NCI-H1105 treated with DMSO at 0.1 percent for 48 hours (cell line): ENCODE measurements at places on chromosomes 16 and 17.

- DNase-seq, result no peak
Observed at GRCh38 chr17:44599298-44600175, 42.3 kb downstream of the FZD2 start.

- DNase-seq, result no peak
Observed at GRCh38 chr16:31149894-31150890, at the start of gene PRSS36. TSS of gene PRSS36 (minus strand) at chr16:31150066. CDS start at chr16:31150035, 31 bp downstream.

- no peak for DNase-seq
Observed at GRCh38 chr17:2560658-2561057, 32.8 kb upstream of the PAFAH1B1 start.

DNA sequence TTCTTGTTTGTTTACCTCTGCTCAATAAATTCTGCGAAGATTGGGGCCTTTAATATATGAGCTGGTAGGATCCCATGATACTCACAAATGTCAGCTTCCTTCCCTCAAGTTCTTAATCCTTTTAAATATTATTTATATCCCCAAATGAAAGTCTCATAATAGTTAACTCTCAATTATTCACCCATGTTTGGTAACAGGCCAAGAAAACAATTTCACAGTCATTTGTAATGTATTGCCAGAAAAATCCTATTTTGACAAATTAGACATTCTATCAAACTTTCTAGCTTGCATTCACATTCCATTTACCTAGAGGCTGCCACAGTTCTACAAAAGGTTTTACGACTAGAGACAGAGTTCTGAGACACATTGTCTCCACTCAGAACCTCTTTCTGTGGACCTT is 441.2 kb downstream of the UTP18 start:
- no peak for DNase-seq

DNA sequence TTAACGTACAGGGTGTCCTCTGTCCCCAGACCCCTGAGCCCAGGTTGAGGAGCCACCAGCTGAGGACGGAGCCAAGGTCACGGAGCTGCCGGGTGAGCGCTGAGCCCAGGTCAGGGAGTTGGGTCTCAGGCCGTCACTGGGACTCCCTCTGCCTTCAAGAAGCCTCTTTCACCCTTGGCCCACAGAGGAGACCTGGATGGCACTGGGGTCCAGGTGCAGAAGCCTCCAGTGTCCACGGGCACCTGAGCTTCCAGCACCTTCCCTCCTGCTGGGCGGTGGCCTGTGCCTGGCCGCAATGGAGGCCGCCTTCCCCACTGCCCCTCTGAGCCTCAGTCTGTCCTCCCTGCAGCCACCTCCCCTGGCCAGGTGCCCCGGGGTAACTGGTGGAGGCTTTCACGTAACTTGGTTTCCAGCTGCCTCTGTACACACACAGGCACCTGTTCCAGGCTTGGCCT is 31.6 kb upstream of the CDH15 start:
- DNase-seq, result no peak

DNA sequence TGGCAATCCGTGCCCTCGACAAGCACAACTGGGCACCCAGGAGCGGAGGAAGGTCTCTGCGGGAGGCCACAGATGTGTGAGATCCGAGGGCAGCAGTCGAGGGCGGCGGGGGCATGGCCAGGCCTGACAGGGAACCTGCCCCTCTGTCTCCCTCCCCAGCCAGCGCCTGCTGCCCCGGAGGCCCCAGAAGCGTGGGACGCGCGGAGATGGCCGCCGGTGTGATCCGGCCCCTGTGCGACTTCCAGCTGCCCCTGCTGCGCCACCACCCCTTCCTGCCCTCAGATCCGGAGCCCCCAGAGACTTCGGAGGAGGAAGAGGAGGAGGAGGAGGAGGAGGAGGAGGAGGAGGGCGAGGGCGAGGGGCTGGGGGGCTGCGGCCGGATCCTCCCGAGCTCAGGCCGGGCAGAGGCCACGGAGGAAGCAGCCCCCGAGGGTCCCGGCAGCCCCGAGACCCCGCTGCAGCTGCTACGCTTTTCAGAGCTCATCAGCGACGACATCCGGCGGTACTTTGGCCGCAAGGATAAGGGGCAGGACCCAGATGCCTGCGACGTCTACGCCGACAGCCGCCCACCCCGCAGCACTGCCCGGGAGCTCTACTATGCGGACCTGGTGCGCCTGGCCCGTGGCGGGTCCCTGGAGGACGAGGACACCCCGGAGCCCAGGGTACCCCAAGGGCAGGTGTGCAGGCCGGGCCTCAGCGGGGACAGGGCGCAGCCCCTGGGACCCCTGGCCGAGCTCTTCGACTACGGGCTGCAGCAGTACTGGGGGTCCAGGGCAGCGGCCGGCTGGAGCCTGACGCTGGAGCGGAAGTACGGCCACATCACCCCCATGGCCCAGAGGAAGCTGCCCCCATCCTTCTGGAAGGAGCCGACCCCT is 1.7 kb downstream of the PERCC1 start:
- DNase-seq, result no peak

DNA sequence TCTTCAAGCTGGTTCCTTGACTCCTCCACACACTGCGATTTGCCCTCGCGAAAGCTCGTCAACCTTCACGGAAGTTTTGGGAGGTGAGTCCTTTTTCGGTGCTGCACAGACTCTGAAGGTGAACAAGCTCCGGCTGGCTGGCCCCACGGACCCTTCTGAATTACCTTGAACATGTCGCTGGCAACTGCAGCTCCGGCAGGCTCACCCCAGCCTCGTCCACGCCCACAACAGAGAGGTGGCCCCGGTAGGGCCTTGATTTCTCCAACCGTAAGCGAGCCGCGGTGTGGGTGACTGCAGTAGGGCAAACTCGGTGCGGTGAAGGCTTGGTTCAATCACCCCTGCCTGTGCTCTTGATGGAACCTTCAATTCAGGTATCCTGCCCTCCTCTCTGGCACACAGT is 1020.7 kb upstream of the GOT2 start:
- no peak for DNase-seq

DNA sequence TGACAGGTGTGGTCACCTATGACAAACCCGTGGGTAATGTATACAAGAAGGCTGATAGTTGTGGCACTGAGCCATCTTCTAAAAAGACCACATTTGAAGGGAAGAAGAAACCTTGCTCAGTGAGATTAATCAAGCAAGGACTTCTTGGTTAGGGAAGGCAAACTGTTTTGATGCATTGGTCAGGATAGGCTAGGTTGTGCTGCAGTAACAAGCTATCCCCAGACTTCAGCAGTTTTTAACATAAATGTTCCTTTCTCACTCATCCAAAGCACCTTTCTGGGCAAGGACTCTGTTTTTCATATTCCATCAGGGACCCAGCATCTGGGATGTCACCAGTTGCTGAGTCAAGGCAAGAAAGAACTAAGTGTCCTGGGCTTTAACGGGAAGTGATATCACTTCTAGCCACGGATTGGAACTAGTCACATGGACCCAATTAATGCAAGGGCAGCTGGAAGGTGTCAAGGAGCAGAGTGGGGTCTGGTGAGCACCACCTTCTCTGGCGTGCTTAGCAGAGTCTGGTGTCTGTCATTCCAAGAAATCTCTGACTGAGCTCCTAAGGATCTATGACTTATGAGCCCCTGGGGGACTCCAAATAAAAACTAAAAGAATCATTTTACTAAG is 52.0 kb upstream of the CCL2 start:
- DNase-seq, result no peak

GRCh38 chr17:4249452-4250029 is 14.2 kb downstream of the ANKFY1 start:
- no peak for DNase-seq

GRCh38 chr17:58252141-58252540 is 13.8 kb downstream of the LPO start:
- no peak for DNase-seq

DNA sequence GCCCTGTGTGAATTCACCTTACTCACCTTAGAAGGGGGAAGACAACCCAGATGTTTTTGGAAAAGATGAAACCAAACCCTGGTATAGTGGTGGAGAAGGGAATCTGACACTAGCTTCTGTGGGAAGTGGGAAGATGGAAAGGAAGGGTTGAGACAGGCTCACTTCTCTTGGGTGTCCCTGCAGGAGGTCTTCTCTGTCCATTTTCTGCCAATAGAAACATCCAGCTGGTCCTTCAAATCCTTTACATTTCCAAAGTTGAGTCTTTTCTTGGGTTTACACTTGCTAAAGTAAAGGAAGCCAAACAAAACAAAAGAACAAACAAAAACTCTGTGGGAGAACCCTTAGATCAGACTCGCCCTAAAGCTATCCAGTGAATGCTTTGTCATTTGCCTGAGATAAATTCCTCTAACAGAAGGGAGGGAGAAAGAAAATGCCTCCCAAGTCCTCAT is 10.2 kb downstream of the HOXB1 start:
- DNase-seq, result no peak

DNA sequence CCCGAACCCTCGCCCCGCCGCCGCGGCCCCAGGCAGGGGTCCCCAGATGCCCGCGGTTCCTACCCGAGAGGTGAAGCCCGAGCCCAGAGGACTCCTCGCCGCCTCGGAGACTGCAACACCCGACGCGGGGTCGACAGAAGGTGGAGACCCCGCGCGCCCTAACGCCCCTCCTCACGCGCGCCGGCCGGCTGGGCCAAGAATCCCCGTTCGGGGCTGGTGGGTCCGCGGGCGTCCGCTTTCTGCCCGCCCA is 515 bp downstream of the SUMO2 start:
- DNase-seq, result no peak

- DNase-seq, result no peak
Observed at GRCh38 chr16:78871241-78871640, 729.3 kb downstream of the MAF start.

DNA sequence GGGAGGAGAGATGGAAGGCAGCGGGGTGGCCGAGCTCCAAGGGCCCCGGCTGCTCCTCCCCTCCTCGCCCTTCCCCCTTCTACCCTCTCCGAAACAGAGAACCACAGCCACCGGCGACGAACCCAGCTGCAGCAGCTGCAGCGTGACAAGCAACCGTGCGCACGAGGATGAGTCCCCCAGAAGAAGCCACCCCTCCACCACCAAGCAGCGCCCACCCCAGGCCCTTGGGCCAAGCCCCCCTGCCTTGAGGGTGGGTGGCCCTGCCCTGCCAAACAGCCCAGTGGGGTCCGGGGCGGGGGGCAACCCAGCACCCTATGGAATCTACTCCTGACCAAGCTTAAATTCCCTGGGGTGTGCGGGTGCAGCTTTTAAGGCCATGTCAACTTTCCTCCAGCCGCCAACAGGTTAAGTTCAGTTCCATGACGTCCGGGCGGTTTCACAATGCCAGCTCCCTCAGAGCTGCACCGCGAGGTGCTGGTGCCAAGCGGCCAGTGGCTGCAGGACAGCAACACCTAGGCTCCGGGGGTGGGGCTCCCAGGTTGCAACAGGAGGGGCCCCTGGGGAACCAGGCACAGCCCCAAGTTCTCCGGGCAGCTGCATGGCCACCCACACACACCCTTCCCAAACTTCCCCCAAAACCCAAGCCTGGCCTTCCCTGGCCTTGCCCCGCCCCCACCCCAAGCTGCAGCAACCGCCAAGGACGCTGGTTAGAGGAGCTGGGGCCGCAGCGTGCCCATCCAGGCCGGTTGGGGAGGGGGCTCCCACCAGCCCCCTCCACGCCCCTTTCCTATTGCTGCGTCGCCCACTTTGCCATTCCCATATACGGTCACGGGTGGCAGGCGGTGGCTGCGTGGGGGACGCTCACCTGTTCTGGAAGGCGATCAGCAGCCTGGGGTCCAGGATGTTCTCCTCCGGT is 2.0 kb downstream of the CBX4 start:
- DNase-seq, result no peak

DNA sequence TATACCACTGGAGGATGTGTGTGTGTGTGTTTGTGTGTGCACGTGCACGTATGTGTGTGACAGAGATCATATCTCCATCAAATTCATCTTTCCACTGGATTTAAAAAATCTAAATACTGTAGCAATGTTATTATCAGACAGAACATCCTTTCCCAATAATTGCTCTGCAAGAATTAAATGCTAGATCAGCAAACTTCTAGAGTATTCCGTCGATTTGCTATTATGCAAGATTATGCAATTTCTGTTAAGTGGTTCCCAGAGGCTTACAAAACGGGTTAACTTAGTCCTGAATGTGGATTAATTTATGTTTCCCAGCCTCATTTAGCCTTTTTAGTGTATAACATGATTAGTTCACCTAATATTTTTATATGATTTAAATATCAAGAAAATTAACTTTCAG is 44.5 kb upstream of the CNTNAP4 start:
- DNase-seq, result no peak

GRCh38 chr16:27408012-27408601 is 6.1 kb downstream of the IL21R start:
- DNase-seq, result no peak

DNA sequence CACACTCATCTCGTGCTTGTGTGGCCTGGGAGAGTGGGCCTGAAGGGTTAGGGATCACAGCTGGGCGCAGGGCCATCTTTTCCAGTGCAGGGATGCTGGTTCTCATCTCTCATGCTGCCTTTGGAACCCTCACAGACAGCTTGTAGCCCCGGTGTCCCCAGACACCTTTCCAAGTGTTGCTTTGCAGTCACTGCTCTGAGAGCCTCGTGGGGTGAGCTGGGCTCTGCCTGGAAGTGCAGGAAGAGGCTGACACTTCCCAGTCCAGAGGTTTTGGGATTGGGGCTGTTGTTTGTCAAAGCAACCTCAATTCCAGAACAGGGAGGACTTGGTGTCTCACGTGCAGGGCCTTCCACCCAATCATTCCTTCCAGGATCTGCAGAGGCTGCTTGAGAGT is 28.2 kb downstream of the TBX4 start:
- DNase-seq, result no peak

DNA sequence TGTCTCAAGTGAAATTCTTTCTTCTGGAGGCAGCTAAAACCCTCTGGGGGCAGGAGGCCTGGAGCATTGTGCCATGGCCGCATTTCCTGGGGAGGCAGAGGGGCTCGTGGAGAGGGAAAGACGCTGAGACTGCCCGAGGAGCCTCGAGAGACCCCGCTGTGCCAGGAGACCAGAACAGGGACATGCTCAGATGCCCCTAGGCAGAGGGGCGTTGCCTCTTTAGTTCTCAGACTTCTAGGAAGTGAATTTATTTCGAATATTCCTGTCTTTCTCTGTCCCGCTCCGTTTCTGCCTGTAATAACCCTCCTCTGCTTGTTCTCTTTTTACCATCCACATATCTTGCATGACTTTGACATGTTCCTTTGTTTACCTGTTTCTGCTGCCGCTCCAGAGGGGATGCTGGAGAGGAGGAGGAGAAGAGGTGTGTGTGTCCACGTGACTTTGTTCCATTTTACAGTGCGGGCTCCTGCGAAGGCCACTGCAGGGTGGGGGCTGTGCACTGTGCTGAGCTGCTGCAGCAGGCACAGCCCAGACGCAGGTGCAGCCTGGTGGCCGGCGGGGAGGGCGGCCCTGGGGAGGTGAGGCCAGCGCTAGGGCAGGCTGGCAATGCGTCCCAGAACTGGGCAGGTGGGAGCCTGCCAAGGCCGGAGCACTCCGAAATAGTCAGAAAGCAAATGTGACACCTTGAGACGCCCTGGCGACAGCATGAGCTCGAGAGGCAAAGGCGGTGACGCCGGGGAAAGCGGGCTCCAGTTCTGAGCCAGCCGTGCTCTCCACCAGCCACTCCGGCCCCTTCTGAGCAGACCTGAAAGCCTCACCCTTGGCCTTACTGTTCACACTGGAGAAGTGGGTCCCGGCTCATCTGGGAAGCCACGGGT is 29.9 kb downstream of the CIBAR2 start:
- peak; percentile 69 for DNase-seq

- DNase-seq, result no peak
Observed at GRCh38 chr16:57700781-57701551, 6.4 kb downstream of the DRC7 start.
